CD4-positive, alpha-beta T cell treated with Interleukin-12 subunit alpha and Interleukin-12 subunit beta, for 1 hour (primary cell): ENCODE measurements at places on chromosomes 11 and 22.

- DNase-seq = no peak
Measured at GRCh38 chr22:38077096-38077495, 6.9 kb downstream of the SLC16A8 start.

DNA sequence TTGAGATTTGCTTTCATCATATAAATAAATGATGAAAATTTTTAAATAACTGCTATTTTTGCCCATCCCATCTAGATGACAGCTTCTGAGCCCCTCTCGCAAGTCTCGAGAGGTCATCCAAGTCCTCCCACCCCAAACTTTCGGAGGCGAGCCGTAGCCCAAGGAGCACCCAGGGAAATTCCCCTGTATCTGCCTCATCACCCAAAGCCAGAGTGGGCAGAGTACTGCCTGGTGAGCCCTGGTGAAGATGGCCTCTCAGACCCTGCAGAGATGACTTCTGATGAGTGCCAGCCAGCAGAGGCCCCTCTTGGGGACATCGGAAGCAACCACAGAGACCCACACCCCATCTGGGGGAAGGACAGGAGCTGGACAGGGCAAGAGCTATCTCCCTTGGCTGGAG lies 83.9 kb upstream of the PARVA start:
- no peak for DNase-seq

DNA sequence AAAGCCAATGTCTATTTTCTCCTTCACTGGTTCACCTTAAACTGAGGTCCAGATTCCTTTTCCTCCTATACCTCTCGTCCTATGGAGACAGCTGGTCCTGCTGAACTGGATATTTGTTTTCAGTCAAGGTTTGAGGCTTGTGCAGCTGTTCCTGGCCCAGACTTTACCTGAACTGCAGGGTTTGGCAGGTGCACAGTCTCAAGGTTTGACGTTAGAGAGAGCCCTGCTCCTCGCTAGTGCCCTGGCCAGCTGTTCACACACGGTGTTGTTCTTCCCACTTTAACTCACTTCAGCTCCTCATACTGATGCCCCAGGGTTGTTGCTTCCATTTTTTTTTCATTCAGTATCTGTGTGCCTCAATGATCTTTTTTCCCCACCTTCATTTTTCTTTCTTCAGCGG lies 74.0 kb upstream of the TTC12 start:
- no peak for DNase-seq

DNA sequence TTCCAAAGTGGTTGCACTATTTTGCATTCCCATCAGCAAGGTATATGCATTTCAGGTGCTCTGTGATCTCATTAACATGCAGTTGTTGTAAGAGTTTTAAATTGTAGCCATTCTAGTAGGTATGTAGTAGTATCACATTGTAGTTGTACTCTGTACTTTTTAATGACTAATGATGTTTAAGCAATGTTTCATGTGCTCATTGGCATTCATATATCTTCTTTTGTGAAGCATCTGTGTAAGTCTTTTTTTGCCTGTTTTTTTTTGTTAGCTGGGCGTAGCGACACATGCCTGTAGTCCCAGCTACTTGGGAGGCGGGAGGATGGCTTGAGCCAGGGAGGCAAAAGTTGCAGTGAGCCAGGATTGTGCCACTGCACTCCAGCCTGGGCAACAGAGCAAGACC lies 11.3 kb upstream of the TRIM29 start:
- DNase-seq = no peak

DNA sequence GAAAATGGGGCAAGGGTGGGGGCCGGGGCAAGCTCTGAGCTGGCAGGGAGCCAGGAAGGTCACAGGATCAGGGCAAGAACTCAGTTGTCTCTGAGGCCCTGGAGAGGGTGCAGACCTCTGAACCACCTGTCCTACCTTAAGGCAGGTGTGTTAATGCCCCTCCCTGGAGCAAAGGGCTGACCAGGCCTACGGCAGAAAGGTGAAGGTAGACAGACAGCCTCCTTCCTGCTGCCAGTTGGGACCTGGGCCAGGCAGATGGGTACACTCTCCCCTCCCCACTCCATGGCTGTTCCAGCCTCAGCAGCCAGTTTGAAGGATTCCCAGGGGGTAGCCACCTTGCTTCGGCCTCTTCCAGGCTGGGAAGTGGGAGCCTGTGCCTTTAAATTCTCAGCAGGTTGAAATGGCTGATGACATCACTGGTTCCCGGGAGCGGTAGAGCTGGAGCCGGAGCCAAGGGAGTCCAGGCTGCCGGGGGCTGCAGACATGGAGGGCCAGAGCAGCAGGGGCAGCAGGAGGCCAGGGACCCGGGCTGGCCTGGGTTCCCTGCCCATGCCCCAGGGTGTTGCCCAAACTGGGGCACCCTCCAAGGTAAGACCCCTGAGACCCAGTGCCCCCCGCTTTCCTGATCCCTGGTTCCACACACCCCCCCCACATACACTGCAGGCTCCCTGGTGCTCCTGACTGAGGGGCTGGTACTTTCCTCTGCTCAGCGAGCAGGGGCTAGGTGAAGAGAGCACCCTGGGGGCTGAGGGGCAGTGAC lies at the start of gene INPP5J:
Gene INPP5J, plus strand, starts transcription at position 435 of the 760 bp plus-strand sequence. Its CDS starts 49 bp downstream, at position 484.
- no peak for DNase-seq

GRCh38 chr11:69358398-69359020 lies 64.6 kb downstream of the MYEOV start:
- no peak for DNase-seq

DNA sequence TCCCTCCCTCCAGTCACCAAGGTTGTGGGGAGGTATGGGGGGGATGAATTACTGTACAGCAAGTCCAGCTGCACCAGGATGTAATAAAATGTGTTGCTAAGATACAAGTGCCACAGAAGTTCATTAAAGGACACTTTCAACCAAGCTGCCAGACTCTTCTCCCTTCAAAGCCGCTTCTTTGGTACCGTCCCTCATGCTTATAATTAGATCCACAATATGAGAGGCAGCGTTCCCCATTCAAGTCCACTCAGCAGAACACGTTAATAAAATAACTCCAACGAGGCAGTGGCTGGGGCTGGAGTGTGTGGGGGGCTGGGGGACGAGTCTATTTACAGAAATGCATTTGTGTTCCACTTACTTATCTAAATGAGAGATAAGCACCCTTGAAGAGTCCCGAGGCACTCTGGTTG lies 14.7 kb downstream of the PHF21B start:
- DNase-seq = no peak

DNA sequence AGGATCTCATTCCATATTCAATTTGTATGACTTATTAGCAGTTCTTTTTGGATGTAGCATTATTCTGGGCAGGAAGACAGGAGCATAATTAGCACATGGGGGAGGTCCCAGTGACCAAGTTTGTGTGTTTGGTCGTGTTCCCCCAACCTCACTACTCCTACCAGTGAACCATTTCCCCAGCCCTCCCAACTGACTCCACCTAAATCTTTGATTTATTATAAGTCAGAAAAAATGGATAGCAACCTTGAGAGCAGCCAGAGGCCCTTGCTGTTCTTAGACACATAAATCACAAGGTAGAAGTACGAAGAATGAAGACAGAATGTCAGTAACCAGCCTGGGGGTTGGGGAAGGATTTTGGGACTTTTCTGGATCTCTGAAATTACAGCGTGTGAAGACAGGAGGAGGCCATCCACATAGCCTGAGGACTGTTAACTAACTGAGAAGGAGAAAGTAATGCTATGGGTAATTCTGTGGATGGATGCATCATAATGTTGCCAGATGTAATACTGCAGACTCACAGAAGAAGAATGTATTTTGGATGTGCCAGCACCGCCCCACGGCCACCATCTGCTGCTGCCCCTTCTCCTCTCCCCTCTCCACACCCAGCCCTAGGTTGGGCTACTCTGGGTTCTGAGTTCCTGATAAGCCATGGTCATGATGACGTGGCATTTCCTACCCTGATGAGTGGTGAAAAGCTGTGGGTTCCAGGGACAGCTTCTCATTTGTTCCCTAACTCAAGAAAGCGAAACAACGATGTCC lies 124.3 kb upstream of the TTC12 start:
- no peak for DNase-seq

GRCh38 chr22:38397189-38398085 lies 57.6 kb downstream of the KCNJ4 start:
- DNase-seq = peak; percentile 30

DNA sequence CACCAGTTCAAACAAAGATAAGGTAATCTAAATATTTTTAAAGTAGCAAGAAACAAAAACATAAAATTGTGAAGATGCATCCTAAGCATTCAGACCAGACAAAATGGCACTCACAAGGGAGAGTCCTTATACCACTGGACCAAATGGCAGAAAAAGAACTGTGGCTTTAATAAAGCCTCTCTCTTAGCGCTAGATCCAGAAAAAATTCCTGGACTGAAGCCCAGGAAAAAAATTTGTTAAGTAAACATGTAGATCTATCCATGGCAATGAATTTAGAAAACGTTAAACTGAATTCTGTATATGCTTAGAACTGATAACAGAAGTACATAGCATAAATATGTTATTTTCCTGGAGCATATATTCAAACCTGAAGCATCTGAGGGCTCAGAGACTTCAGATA lies 11.8 kb upstream of the CD59 start:
- no peak for DNase-seq

- no peak for DNase-seq
Measured at GRCh38 chr11:44258190-44258489, 51.8 kb downstream of the ALX4 start.

DNA sequence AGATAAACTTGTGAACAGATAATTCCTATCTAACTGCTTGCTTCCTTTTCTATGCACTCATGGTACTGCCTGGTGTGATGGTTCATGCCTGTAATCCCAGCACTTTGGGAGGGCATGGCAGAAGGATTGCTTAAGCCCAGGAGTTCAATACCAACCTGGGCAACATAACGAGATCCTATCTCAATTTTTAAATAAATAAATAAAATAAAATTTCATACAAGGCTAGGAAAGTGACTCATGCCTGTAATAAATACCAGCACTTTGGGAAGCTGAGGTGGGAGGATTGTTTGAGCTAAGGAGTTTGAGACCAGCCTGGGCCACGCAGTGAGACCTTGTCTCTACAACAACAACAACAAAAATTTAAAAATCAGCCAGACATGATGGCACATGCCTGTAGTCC lies 166.6 kb downstream of the COMMD9 start:
- no peak for DNase-seq

GRCh38 chr11:64094463-64095260 lies 58.9 kb downstream of the FLRT1 start:
- no peak for DNase-seq

GRCh38 chr22:30265823-30266444 lies 717 bp downstream of the OSM start:
- peak; percentile 86 for DNase-seq

- no peak for DNase-seq
Measured at GRCh38 chr11:44671234-44671633, 55.5 kb upstream of the TSPAN18 start.

DNA sequence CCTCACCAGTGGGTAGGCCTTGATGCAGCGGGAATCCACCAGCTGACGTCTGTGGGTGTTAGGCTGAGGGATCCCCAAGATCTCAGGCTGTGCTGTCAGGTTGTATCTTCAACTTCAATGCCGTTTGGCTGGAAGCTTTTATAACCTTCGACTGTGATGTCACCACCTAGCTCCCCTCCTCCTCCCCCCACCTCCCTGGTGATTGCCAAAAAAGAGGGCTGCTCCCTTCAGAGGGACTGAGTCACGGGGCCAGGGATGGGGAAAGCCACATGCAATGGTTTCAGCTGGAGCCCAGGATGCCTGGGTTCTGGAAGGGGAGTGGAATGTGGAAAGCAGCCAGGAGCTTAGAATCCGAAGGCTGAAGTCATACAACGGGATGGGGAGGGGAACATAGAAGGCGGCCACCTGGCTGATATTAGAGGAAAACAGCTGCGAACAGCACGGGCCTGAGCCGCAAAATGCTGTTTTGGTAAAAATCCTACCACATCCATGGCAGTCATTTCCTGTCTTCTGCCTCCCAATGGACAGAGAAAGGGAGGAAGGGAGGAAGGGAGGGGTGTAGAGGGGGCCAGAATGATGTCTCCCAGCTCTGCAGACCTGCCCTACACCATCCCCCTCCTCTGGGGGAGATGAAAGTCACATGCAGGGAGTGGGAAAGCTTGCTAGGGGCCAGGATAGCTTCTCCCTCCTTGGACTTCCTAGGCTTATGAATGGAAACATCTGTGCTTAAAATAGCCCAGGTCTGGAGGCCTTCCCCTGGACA lies at the start of gene LRRN4CL:
Gene LRRN4CL, minus strand, starts transcription at position 110 of the 763 bp plus-strand sequence. CDS start 1,022 bp downstream, outside the sequence.
- no peak for DNase-seq

DNA sequence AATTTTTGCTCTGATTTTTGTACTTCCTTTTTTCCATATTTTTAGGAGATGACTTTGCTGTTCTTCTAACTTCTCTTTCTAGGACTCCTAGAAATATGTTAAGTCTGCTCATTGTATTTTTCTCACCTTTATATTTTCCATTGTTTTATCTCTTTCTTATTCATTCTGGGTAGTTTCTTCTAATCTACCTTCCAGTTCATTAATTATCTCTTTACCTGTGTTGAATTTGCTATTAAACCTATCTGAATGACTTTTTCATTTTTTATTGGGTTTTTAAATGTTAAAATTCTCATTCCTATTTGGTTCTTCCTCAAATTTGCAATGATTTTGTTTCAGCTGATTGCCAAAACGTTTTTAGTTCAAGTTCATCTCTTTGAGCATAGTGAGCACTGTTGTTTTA lies 27.8 kb upstream of the EHF start:
- no peak for DNase-seq

- no peak for DNase-seq
Measured at GRCh38 chr11:100942016-100942415, 187.6 kb downstream of the PGR start.

DNA sequence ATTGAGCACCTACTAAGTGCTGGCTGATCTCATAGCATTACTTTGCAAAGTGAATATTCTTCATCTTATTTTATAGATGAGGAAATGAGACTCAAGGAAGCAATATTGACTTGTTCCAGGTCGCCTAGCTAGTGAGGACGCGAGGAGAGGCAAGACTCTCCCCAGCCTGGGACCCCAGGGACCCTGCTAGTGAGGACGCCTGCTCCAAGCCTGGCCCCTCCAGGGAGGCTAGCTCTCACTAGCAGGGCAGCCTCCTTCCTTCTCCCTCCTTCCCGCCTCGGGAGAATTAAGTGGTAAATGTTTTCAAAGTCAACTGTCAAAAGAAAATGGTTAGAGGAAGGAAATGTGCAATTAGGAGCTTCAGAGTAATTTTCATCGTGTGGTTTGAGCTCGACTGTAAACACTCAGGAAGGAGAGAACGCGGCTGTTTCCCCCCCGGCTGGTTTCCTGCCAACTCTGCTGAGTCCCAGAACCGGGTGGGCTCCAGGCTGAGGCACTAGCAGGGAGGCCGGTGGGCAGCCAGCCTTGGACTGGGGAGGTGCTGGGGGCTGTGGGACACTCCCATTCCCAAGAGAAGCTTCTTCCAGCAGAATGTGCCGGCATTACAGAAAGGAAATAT lies 17.9 kb downstream of the MYEOV start:
- DNase-seq = peak; percentile 27

- no peak for DNase-seq
Measured at GRCh38 chr11:134527382-134528243, 115.6 kb upstream of the B3GAT1 start.

- DNase-seq = peak; percentile 63
Measured at GRCh38 chr11:124793466-124794278, 6.5 kb downstream of the MSANTD2 start.

DNA sequence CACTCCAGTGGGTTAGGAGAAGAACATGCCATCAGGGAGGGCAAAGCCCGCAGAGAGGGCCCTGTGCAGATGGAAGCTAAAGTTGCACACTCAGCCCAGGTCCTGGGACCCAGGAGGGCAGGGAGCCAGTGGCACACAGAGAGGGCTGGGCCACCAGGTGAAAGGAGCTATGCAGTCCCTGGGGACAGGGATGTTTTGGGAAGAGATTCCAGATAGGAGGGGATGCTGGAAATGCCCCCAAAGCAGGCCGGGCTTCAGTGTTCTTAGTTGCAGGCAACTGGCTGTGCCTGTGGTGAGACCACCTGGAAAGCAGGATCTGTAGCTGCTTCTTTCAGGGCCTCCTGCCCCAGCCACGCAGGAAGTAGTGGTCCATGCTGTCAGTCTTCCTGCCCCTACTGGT lies 19.6 kb downstream of the ANKK1 start:
- DNase-seq = no peak
